Right forelimb (tissue), 1 donor: ENCODE measurements at places on chromosomes 2 and 18.

DNA sequence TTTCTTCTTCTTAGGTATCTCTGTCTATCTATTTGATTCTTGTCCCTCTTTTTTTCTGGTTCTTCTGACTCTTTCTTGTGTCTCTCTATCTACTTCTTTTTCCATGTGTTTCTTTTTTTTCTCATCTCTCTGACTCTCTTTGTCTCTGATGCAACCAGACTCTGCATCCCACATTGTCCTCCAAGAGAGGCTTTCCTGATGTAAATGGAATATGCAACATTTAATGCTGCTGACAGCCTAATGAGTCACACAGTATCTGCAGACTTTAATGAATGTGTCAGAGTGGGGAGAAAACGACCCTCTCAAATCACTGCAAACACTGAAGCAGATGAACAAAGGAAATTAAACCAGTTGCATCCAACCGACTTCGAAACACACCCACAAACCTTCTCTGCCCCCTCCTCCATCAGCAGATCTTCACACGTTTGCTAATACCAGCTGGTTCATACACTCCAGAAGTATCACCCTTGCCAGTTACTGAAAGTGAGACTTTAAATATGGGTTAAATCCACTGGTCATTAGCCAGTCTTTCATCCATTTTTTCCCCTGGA lies 351.5 kb downstream of the TXNL1 start:
- no peak for DNase-seq

DNA sequence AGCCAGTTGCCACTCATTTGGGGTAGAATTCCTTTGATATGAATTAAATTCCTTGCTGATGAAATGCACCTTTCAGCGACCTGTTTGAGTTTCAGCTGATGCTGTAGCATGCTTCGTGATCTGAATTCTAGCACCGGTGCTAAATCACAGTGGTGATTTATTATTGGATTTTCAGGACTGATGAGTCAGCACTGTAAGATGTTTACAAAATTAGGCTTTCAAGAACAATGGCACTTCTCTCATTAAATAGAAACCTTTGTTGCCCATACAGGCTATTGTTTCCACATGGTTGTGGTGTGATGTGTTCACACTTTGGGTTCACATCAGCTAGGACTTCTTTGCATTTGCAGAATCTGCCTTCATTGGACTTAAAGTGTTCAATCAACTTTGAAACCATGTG lies 687.7 kb downstream of the ARHGAP15 start:
- DNase-seq, result no peak

GRCh38 chr2:75192496-75192895 lies 6.8 kb downstream of the TACR1 start:
- no peak for DNase-seq

DNA sequence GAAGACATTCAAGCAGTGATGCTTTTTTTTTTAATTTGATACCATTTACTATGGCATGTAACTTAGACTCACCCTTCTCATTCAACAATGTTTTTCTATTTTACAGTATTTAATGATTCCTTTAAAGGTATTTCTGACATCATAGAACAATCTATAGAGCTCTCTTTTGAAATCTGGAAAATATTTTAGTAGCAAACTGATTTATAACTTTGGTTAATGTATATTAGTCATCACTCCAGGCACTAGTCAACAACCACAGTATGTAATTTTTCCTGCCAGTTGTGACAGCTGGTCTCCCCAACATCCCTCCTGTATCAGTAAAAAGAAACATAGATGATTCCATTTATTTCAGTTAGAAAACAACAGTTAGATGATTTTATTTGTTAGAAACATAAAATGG lies 122.9 kb downstream of the LCLAT1 start:
- DNase-seq, result no peak

DNA sequence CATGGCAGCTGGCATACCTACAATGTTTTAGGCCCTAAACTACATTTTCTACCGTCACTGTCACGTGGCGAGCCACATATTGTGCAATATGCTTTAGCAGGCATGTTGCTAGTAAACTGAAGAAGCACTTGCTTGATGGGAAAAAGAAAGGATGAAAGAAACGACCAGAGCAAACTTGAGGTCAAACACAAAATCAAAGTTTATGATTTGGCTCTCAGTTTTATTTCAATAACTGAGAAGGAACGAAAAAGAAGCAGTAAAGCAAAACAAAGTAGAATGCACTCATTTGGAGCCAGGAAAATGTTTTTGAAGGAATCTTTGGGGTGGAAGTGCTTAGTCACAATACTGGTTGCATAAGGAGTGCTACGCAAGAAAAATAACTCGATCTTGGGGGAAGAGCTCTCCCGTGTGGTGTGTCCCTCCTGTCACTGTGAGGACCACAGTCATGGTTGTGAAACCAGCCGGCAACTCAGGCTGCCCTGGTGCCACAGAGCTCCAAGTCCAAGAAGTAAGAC lies 349.8 kb downstream of the RBM43 start:
- peak; percentile 47 for DNase-seq

DNA sequence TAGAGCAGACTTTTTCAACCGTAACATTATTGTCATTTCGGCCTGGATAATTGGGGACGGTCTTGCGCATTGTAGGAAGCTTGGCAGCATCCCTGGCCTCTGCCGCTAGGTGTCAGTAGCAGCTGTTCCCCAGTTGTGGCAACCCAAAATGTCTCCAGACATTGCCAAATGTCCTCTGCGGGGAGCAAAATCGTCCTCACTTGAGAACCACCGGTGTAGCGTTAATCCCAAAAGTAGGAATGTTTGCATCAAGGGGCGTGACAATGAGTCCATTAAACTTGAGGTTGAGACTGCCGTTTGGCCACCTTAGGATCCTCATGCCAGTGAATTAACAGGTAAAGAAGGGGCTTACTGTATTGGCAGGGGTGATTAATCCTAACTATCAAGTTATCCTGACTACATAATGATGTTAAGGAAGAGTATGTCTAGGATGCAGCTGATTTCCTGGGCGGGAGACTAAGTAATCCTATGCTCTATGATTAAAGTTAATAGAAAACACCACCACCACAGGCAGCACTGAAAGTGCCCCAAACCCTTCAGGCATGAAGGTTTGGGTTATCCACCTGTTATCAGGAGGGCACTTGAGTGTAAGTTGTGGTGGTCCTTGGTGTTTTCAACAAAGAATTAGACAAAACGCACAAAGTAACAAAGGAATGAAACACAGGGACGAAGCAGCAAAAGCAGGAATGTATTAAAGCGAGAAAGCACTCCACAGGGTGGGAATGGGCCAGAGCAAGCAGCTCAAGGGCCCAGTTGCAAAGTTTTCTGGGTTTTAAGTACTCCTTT lies 4.9 kb upstream of the ZC3H8 start:
- peak; percentile 86 for DNase-seq

DNA sequence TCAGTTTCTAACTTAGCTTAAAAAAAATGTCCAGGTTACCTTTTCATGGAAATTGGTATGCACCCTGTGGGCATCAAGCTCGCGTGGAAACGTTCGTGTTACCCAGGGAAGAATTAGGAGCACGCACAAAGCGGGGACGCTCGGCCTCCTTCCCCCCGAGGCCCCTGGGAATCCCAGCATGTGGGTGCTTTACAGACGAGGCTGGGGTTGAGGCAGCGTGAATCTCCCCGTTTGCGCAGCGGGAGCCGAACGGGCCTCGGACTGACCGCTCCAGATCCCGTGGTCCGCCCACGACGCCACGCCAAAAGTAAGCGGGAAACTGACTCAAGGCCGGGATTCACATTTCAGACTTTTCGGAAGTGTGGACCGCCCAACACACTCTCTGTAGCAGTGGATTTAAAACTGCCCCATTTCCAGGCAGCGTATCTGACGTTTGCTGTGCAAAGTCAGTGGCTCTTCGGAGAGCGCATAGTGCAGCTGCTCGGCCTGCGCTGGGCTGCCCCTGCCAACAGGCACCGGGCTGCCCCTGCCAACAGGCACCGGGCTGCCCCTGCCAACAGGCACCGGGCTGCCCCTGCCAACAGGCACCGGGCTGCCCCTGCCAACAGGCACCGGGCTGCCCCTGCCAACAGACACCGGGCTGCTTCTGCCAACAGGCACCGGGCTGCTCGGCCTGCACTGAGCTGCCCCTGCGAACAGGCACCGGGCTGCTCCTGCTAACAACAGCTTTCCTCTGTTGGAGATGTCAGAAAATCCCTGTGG lies 49.7 kb downstream of the SH3YL1 start:
- DNase-seq, result no peak

GRCh38 chr18:74444104-74444503 lies 13.0 kb downstream of the DIPK1C start:
- no peak for DNase-seq

- DNase-seq, result no peak
Observed at GRCh38 chr2:203675086-203675485, 31.4 kb upstream of the CD28 start.

- no peak for DNase-seq
Observed at GRCh38 chr2:188367164-188367563, 75.5 kb downstream of the GULP1 start.

- no peak for DNase-seq
Observed at GRCh38 chr2:9919512-9919911, 32.0 kb upstream of the GRHL1 start.

GRCh38 chr2:60095202-60095815 lies 458.1 kb downstream of the BCL11A start:
- DNase-seq, result no peak

DNA sequence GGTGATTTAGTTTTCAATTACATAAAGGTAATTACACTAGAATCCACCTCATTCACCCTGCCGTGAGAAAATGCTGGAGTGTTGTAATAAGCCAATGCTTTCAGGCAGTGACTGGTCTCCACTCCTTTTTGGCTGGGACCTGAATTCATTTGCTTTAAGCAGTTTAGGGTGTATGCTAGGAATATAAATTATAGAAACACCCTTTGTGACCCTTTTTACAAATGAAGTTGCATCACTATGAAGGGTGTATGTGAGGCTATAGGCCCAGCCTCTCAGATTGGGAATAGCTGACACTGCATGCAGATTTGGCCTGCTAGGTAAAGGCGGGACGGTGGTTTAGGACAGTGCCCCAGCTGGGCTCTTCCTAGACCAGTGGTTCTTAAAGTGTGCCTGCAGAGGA lies 50.8 kb upstream of the NFE2L2 start:
- no peak for DNase-seq

- no peak for DNase-seq
Observed at GRCh38 chr18:70029163-70029562, 81.5 kb upstream of the CD226 start.

GRCh38 chr18:54268751-54269150 lies 566 bp upstream of the POLI start:
- no peak for DNase-seq

DNA sequence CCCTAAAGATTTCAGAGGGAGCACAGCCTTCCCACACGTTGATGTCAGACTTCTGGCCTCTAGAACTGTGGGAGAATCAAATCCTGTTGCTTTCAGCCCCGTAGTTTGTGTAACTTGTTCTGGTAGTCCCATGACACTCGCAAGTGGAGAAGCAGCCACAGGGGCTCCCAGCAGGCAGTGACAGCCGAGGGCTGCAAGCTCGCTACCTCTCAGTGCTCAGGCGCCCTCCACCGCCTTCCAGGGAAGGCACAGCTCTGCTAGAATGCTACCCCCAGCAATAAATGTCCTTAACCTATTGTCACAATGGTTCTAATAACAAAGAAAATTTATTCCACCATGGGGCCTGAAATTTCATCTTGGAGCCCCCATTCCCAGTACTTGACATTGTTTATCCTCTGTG lies 143.1 kb upstream of the ZNF236 start:
- no peak for DNase-seq

- DNase-seq, result no peak
Observed at GRCh38 chr2:172921532-172922236, 154.0 kb upstream of the MAP3K20 start.

GRCh38 chr2:60312618-60313017 lies 240.8 kb downstream of the BCL11A start:
- DNase-seq, result no peak

DNA sequence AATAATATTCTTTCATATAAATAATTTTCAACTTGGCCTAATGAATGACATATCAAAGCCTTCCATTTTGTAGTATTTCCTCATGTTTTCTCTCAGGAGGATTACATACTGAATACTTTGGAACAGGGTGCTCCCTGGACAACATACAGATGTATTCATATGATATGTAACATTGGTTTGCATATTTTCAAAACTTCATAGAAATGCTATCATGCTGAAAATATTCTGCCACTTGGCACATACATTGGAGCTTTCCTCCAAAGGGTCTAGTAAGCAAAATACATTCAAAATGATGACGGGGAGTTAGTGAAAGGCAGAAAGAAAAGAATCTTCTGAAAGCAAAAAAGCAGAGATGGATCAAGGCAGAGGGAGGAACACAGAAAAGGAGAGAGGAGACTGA lies 38.1 kb upstream of the RTN4 start:
- no peak for DNase-seq

- DNase-seq, result no peak
Observed at GRCh38 chr2:1060372-1060771, 109.7 kb downstream of the SNTG2 start.

DNA sequence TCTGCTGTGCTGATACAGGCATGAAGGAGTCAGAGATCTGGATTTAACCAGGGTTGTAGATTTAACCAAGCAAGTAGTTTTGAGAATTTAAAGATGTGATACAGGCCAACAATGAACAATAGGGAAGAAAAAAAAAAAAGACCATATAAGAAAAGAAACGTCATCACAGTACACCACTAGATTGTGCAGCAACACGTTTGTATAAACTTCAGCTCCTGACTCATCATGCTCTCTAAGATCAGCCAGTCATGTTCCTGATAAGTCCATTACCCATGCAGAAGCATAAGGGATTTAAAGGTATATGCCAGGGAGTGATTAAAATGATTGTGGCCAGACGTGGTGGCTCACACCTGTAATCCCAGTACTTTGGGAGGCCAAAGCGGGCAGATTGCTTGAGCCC lies 22.3 kb upstream of the ERICH2 start:
- no peak for DNase-seq

DNA sequence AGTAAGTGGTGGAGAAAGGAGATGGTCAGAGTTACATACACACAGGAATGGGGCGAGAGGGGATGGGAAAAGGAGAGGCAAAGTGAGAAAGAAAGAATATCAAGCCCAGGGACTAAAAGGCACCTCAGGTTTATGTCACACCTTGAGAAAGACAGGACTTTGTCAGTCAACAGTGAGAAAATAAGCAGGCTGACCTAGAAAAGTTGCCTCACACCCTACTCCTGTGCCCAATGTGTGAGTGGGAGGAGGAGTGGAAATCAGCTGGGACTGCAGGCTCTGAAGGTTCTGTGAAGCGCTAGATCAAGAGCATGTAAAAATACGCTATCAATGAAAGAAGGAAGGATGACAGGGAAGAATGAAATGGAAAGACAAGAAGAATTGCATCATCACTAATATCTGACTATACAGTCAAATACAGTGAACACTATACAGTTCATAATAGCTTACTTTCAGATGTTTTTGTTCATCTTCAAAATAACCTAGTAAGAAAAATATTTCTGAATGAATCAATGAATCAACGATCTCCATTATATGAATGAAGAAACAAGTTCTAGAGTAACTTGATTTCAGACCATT lies 10.7 kb downstream of the VPS54 start:
- DNase-seq, result no peak

DNA sequence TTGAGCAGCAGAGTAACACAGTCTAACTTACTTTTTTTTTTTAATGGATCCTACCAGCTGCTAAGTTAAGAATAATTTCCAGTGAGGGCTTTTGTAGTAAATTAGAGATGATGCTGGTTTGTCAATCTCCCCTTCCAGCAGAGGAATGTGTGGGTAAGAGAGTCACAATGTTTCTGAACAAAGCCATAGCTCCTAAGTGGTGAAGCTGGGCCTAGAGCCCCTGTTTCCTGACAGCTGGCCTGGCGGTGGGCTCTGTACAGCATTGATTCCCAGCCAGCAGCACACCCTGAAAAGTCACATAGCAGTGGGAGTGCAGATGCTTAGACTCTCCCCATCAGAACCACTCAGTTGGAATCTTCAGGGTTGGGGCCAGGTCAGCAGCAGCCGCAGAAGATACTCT lies 24.4 kb downstream of the CAPG start:
- DNase-seq, result no peak
